ENCODE measurements at places on chromosomes 6 and 20.

DNA sequence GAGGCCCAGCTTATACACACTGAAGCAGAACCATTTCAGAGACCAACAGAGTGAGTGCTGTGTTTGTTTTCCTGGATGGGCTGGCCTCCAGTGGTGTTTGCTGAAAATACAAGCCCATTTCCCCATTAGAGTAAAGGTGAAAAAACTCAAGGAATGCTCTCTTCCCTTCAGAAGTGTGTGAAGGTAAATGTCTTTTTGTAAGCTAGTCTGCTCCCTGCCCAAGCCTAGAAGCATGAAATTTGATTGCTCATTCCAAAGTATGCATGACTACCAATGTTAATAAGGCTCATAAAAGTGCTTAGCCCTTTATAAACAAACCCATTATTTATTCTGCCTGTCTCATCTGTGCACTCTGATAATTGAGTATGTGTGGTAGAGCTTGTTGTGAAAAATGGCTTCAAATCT is 59.1 kb downstream of the ADGRF1 start:
- no peak for DNase-seq

DNA sequence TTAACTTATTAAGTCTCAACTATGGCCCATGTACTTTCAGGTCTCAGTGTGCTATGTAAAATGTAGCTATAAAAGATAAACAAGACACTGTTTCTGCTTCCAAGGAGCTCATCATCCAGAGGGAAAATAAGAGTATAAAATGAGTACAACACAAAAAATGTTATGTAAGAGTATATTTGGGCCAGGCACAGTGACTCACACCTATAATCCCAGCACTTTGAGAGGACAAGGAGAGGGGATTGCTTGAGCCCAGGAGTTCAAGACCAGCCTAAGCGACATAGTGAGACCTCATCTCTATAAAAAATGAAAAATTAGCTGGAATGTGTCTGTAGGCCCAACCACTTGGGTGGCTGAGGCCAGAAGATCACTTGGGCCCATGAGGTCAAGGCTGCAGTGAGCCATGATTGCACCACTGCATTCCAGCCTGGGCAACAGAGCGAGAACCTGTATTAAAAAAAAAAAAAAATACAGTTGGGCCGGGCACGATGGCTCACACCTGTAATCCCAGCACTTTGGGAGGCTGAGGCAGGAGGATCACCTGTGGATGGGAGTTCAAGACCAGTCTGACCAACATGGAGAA is 124.0 kb downstream of the EDN1 start:
- DNase-seq, result no peak

DNA sequence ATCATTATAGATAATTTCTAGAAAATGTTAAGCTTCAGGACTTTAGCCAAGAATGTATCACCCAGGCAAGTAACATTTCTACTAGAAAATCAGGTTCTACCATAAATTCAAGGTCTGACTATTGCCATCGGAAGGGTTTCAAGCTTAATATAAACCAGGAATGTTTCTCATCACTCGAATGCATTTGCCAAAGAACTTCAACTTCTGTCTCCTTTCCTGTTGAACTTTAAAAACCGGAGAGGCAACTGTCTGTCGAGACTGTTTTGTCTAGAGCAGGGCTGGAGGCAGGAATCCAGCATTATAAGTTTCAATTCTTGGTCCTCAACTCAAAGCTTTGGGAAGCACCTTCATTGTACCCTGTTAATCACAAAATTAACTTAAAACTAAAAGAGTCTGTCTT is 264.7 kb downstream of the ZNF217 start:
- DNase-seq, result no peak

DNA sequence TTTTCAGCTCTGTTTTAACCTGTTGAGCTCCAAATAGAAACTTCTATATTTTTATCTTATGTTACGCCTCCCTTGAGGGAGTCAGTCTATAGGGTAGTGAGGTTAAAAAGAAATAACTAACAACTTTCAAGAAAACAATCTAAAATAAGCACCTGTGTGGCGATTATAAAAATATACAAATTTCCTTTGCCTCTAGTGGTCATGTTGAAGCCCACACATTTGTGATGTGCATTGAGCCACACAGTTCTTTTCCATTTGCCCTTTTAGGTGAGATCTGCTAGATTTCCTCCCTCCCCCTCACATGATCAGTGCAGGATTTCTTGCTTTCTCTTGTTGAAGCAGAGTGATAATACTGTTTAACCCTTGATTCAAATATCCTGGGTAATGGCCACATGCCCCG is 84.2 kb downstream of the MYB start:
- DNase-seq, result no peak

DNA sequence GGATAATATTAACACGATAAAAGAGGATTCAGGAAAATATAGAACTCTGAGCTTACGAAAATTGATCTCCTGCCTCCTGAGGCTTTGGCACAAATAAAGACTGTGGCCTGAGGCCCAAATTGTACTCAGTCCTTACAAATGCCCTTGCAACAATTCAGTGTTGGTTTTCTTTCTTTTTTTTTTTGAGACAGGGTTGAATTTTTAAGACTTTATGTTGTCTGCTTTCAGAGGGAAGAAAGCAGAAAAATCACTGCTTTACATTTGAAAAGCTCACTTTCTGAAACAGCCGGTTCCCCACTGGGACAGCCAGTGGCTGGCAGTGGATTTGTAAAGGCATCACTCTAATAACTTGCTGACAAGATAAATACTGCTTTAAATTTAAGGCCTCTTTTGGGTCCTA is 290.5 kb downstream of the SLC35F1 start:
- no peak for DNase-seq

- no peak for DNase-seq
Measured at GRCh38 chr6:66731310-66731709, 1024.3 kb upstream of the EYS start.

- no peak for DNase-seq
Measured at GRCh38 chr6:167651318-167652041, 175.2 kb upstream of the AFDN start.

- DNase-seq, result peak; percentile 89
Measured at GRCh38 chr6:2792330-2793110, 27.3 kb downstream of the WRNIP1 start.

DNA sequence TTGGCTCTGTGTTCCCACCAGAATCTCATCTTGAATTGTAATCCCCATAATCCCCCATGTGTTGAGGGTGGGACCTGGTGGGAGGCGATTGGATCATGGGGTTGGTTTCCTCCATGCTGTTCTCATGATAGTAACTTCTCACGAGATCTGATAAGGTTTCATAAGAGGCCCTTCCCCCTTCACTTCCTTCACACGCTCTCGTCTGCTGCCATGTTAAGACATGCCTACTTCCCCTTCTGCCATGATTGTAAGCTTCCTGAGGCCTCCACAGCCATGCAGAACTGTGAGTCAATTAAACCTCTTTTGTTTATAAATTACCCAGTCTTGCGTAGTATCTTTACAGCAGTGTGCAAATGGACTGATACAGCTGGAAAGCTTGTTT is 90.0 kb downstream of the ELOVL5 start:
- no peak for DNase-seq

DNA sequence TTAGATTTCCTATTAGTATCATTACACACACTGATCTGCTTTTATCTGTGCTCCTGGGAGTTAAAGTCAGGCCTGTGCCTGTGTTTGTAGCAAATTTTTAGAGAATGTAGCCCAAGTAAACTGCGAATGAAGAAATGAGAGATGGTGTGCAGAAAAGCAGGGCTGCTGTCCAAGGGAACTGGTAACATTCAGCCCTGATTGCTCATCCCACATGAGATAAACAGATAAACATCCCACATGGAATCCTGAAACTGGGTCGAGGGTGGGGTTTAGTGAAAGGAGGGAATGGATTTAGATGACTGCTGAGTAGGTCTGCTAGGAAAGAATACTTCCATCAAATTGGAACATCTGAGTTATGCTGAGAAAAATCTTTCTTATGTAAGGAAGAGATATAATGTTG is 69.1 kb downstream of the GRIK2 start:
- DNase-seq, result peak; percentile 9

DNA sequence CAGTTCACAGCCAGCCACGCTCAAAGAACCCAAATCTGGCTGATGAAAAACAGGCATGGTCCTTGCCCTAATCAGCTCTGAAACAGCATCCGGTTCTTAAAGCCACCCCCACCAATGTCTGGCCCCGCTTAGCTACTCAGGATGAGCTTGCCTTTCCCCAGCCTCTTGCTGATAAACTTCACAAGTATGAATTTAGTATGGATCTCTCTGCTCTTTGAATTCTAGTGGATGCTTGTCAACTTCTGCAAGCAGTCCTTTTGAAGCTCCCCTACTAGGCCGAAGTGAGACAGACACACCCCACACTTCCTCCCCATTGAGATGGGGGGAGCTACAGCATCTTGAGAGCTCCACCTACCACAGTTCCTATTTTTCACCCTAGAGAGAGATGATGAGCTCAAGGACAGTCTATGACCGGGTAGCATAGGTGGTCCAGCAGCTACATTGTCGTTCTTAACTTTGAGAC is 36.7 kb downstream of the EBF4 start:
- no peak for DNase-seq

- DNase-seq, result no peak
Measured at GRCh38 chr20:13870170-13870748, 85.4 kb downstream of the NDUFAF5 start.

DNA sequence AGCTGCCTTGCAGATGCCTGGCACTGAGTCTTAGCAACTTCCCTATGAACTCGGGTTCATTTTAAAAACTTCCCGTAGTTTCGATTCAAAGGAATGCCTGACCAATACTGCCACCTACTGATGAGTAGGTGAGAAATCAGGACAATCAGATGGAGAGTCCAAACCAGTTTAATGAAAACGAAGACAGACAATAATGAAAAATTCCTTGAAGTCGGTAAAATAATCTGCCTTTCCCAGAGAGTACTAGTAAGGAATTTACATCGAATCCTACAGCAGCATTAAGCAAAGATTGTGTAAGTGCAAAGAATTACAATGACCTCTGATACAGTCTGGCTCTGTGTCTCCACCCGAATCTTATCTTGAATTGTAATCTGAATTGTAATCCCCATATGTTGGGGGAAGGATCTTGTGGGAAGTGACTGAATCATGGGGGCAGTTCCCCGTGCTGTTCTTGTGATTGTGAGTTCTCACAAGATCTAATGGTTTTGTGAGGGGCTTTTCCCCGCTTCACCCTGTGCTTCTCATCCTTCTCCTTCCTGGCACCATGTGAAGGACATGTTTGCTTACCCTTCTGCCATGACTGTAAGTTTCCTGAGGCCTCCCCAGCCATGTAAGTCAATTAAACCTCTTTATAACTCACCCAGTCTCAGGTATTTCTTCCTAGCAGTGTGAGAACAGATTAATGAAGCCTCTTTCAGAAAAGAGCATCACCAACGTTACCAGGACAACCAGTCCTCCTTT is 134.4 kb downstream of the ARHGAP18 start:
- peak; percentile 78 for DNase-seq

DNA sequence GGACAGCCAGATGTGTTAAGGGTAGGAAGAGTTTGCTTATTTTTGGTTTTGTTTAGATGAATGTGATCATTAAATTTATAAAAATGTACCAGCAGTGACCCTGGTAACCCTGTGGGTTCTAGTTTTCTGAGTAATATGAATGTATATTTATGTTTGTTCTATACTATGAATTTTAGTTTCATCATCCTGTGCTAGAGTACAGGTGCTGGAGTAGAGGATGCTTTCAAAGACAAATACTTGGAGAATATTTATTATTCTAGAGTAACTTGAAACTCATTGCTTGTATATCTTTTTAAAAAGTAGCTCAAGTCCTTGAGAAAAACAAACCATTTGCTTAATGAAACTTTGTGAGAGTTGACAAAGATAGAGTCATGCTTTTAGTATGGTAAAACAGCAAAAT is 7.8 kb downstream of the LRRC1 start:
- DNase-seq, result no peak

- no peak for DNase-seq
Measured at GRCh38 chr6:25286891-25287290, 7.7 kb downstream of the CARMIL1 start.

- no peak for DNase-seq
Measured at GRCh38 chr6:166842607-166843006, 113.7 kb downstream of the RNASET2 start.

Data from iris pigment epithelial cell (primary cell).